ELR (cell line): ENCODE measurements at places on chromosomes 1 and 21.

- DNase-seq: peak; percentile 87
Measured at GRCh38 chr1:116508984-116509980, 61.5 kb downstream of the CD58 start.

DNA sequence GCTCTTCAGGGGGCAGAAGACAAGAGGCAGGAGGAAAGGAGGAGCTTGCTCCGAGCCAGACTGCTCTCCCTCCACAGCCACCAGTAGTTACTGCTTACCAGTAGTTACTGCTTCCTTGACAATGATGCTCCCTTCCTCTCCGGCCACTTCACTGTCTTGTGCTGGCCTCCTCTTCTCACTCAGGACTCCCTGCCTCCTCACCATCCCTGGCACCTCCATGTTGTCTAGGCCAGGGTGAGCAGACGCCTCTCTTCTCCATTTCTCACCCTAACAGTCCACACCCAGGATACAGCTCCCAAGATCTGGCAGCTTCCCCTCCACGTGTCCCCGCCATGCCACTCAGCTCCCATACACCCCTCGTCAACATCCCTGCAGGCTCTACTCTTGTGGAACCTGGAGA lies 82.4 kb upstream of the TLR5 start:
- DNase-seq: no peak

- no peak for DNase-seq
Measured at GRCh38 chr1:110070282-110070669, 196 bp downstream of the ALX3 start.

- no peak for DNase-seq
Measured at GRCh38 chr21:44911384-44912157, 9.1 kb downstream of the ITGB2 start.

- peak; percentile 21 for DNase-seq
Measured at GRCh38 chr21:28283641-28284490, 708.8 kb downstream of the LTN1 start.

DNA sequence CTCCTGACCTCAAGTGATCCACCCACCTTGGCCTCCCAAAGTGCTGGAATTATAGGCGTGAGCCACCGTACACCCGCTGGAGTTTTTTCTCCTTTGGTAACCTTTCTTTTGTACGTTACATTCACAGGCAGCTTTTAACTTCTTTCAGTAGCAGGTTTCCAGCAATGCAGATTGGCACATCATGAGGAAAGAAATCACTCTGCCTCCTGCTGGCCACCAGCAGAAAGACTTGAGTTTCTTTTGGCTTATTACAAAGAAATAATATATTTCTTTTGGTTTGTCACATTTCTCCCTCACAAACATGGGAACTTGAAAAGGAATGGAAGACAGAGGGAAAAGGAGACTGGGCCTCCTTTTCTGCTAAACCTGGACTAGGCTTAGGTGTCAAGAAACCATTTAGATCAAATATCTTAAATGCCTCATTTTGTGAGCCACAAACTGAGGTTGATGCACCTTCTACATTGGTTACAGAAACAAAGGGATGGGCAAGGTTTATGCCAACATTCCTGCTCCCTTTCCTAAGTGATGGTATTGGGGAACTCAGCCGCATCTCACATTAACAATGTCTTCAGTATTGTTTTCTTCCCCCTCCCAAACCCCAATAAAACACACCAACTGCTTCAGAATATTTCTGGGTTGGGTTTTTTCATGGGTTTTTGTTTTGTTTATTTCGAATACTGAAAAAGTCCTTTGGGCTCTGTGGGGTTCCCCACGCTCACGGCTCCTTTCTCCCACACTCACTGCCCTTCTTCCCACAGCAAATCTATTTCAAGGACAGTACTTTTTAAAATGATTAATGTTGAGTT lies 7.7 kb downstream of the ENSA start:
- DNase-seq: peak; percentile 69

- no peak for DNase-seq
Measured at GRCh38 chr1:233606813-233607212, 7.1 kb upstream of the KCNK1 start.

DNA sequence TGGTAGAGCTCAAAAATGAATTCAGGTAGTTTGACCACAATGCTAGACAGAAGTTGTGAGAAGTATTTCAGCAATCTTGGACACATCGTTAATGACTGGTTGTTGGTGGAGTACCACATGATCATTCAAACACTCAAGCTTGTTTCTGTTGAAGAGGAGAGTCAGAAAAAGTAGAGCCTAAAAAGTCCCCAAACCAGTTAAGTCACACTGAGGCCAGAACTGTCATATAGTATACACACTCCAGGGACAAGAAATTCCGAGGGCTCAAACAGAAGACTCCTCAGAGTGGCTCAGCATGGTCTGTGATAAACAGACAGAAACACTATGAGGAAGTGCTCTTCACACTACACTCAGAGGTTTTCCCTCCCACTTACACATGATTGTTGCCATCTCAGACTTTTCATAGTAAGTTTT lies 5.8 kb downstream of the TRIM33 start:
- no peak for DNase-seq

DNA sequence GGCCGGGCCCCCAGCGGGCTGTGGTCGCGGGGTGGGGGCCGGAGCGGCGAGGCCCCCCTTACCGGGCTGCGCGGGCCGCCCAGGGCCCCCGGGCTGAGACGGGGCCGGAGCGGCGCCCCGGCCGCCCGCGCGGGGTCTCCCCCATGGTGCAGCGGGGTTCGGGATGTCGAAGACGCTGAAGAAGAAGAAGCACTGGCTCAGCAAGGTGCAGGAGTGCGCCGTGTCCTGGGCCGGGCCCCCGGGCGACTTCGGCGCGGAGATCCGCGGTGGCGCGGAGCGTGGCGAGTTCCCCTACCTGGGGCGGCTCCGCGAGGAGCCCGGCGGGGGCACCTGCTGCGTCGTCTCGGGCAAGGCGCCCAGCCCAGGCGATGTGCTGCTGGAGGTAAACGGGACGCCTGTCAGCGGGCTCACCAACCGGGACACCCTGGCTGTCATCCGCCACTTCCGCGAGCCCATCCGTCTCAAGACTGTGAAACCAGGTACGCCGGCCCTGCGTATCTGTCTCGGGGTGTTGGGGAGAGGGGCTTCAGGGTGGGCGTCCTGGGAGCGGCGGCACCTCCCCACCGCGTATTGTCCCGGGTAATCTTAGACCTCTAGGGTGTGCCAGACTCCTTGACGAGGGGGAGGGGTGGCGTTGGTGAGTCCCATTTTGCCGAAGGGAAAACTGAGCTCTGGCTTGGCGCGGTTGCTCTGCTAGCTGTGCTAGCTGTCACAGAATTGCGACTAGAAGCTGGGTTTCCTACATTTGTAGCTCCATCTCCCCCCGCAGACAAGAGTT lies 745 bp downstream of the MAGI3 start:
- peak; percentile 59 for DNase-seq
